NCI-H1694 (cell line): ENCODE measurements at places on chromosomes 6 and 20.

- no peak for DNase-seq
These were observed 5.9 kb upstream of the LPIN3 start for GRCh38 chr20:41334443-41335421.

- no peak for DNase-seq
These were observed 28.1 kb downstream of the TOX2 start for GRCh38 chr20:43942667-43943285.

GRCh38 chr6:161406646-161407045 is 132.8 kb upstream of the AGPAT4 start:
- DNase-seq = no peak

- no peak for DNase-seq
These were observed 404.7 kb downstream of the PTPRT start for GRCh38 chr20:42785041-42785440.

- DNase-seq = peak; percentile 46
These were observed 4.2 kb upstream of the EPHA7 start for GRCh38 chr6:93423542-93423941.

GRCh38 chr6:112054555-112055190 is 769 bp downstream of the CCN6 start:
- DNase-seq = no peak

DNA sequence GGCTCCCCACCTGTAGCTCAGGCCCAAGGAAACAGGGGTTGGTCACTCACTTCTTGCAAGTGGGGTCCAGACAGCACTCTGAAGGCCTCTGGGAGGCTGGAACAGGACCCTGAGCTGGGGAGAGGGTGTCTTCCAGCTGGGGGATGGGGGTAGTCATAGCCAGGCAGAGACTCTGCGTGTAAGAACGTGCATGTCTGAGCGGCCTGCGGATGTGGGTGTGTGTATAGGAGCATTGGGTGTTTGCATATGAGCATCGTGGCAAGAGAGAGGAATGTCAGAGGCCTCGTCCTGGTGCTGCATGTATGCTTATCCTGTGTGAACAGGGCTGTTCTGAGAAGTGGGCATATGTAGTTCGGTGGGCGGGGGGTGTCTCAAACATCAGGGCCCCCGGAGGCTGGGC is 12.1 kb downstream of the BPIFB3 start:
- DNase-seq = no peak

DNA sequence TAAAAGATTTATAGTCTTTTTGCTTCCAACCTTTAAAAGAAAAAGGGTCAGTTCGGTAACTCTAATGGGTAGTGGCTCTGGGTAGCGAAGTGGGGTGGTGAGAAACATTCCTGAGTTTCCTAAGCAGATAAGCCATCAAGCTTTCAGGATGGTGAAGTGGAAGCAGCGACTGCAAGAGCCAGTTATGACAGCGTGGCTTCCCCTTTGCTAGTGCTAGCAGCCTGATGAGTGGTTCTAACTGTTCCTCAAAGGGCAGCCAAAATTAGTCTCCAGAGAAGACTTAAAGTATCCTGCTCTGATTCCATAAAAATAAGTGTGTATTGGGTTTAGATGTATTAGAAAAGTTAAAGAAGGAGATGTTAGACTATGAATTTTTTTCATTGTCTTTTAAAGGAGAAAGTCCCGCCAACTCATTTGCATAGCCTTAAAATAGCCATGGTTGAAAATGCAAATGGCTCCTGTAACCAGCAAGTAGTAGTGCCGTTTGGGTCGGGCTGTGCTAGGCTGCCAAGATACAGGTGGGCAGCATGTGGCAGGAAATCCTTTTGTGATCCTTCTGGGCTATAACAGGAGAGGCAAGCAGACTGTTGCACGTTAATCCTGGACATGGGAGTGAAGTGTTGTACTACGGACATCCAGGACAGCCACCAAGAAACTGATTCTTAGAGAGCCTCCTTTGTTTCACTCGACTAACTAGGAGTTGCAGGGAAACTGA is 18.0 kb downstream of the ELOVL2 start:
- DNase-seq = no peak

GRCh38 chr6:13432526-13433184 is 54.7 kb downstream of the GFOD1 start:
- no peak for DNase-seq

- DNase-seq = no peak
These were observed 62.4 kb downstream of the TTI1 start for GRCh38 chr20:37970856-37971245.

- DNase-seq = no peak
These were observed 337.7 kb downstream of the HDGFL1 start for GRCh38 chr6:22907085-22907484.
